ENCODE measurements at places on chromosomes 6 and 20. TPM values are rescaled to one million over a fixed set of nuclear protein-coding genes. Genes with fewer than 3 reads are reported as not detected.
A peak's percentile ranks its signal among the peaks of the same experiment; 100 is the strongest.

DNA sequence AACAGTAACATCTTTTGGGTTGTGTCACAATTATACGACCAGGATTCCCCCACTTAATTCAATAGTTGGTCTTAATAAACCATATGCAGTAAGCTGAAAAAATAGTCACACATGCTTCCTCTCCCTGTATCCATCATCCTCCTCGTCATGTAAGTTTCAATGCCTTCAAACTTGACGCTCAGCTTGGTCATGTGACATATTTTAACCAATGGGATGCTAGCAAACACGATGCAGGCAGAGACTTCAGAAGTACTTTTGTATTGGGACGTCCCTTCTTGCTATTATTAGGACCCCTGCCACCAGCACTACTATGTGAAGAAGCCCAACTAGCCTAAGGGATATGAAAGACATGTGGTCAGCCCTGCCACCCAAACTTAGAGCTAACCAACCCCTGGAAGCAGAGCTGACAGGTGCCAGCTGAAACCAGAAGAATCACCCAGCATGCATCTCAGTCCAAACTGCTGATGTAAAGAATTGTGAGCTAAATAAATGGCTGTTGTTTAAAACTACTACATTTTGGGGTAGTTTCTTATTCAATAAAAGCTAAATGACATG, 49.3 kb downstream of the CGA start:
- no peak for DNase-seq

SLC17A2 gene
- not detected for total RNA-seq

DNA sequence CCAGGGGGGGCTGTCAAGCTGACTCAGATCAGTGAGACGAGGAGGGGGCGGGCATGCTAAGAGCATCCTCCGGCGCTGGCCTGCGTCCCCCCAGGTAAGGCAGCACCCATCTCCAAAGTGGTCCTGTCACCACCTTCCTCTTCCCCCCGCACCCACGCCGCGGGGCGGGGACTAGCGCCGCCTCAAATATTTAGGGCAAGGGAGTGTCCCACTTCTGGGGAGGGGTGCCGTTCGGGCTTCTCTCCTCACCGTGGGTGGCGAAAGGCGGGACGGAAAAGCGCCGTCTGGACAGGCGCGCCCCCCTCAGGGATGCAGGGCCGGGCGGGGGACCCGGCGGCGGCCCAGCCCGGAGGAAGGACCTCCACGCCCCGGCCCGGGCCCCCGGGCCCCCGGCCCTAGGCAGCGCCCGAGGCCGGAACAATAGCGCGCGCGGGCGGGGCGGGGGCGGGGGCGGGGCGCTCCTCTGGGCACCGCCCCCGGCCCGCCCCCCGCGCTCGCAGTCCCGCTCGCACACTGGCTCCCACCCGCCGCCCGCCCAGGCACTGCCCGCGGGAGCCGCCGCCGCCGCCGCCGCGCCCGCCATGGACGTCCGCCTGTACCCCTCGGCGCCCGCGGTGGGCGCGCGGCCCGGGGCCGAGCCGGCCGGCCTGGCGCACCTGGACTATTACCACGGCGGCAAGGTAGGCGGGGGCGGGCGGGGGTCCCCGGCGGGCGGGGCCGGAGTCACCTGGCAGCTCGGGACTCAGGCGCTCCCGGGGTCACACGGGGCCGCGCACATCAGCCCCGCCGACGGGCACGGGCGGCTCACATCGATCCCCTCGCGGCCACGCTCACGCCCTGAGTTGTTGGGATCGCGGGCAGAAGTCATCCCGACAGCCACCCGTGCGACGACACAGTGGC, at the start of gene TOX2:
TOX2 (plus strand) TSS at position 542 of the 900 bp plus-strand sequence; CDS start at position 582, 40 bp downstream.
- no peak for DNase-seq

CTAGE9 gene
- total RNA-seq = not detected

DNA sequence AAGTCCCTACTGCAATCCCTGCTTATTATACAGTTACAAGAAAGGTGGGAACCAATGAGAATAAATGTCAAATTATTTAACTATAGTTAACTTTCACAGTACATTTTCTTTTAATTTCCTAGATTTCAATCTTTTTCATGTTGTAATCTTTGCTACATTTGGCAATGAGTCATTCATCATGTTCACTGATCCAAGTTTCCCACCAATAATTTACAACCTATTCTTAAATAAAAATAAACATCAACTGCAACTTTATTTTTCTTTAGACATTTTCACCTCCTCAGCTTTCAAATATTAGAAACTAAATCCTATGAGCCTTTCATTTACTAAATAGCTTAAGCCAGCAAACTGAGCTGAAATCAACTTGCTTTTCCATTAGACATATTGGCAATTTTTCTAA, 541.3 kb upstream of the BTBD3 start:
- DNase-seq = no peak

TUBB2A gene
- 21.5 TPM for total RNA-seq

TCF21 gene
- 8.2 TPM for total RNA-seq

GRCh38 chr20:50844430-50845100, 49.7 kb downstream of the BCAS4 start:
- DNase-seq = peak; percentile 88

JPH2 gene
- total RNA-seq = 35.2 TPM

TREML2 gene
- total RNA-seq = 0.16 TPM

NOX3 gene
- not detected for total RNA-seq

GRCh38 chr6:147063469-147064031, 140.7 kb upstream of the STXBP5 start:
- DNase-seq = no peak

DNA sequence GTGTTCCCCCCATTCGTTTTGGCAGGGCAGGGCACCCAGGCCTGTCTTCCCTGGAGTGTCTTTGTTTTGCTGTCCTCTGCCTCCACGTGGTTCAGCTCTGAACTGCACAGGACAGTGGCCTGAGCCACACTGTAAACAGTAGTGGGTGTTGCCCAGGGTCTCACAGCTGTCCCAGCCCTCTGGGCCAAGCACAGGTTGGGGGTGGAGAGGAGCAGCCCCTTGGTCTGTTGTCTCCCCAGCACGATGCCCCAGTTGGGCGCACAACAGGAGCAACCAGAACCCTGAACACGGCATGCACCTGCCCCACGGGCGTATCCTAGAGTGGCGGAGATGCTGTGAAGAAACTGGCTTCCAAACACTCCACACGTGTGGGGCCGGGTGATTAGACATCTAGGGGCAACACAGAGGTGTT, 14.4 kb downstream of the CCDC167 start:
- DNase-seq = no peak

DNA sequence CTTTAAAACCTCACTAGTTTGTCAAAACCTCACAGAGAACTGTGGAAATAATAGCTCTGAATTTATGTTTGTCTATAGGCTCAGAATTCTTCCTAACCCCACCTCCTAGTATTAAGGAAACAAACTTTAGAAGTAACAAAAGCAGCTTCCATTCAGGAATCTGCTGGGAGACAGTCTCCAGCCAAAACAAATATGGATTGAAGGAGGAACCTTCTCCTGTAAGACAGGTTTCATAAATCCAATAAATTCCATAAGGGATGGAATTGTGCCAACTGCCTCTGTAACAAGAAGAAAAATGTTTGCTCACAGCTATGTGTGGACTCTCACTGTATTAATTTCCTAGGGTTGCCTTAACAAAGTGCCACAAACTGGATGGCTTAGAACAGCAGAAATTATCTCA, 7.5 kb downstream of the SYCP2 start:
- DNase-seq = no peak

- DNase-seq = no peak
Observed at GRCh38 chr6:132247381-132248159, 153.7 kb downstream of the MOXD1 start.

GRCh38 chr6:119643876-119644275, 294.3 kb upstream of the MAN1A1 start:
- no peak for DNase-seq

- DNase-seq = no peak
Observed at GRCh38 chr6:10479939-10480700, 41.0 kb upstream of the GCNT2 start.

DNA sequence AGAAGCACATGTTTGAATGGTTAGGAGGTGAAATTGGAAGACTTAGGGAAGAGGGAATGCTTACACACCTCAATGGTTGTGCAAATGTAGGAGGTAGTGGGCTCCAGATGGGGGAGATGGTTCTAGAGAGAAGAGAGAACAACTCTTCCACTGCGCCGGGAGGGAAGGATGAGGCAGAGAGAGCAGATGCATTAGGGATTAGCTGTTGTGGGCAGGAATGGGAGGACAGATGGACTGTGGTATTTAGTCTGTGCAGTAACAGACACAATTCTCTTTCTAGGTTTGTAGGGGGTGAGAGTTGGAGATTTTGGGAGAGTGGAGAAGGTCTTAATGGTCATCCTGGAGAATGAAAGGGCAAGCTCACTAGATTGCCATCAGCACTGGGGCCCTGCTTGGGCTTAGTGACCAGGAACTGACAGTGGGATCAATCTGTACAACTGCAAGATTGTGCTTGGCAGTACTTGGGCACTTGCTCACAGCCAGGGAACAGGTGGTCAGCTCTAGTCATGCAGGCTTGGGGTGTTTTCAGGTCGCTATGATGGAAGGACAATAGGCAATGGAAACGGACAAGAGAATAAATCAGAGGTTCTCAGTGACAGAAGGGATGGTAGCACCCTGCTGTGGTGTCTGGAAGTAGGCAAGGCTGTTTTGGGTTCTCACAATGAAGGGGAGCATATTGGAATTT, 182.0 kb upstream of the MYLIP start:
- no peak for DNase-seq

- no peak for DNase-seq
Observed at GRCh38 chr6:62283796-62284411, 2.1 kb downstream of the KHDRBS2 start.

OLIG3 gene
- total RNA-seq = not detected

DNA sequence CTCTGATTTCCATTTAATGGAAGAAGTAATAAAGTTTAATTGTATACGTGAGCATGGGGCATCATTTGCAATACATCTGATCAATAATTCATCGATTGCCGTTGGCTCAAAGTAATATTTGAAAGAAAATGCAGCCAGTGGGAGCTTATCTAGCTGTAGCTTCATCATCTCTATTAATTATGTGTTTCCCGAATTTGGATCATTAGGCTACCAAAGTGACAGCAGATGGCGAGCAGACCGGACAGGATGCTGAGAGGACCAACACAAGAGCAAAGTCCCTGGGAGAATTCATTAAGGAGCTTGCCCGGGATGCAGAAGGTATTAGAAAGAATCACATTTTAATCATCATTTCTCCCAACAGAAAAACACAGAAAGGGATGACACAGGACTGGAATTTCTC, 327.1 kb downstream of the ARHGAP18 start:
- DNase-seq = no peak

DNA sequence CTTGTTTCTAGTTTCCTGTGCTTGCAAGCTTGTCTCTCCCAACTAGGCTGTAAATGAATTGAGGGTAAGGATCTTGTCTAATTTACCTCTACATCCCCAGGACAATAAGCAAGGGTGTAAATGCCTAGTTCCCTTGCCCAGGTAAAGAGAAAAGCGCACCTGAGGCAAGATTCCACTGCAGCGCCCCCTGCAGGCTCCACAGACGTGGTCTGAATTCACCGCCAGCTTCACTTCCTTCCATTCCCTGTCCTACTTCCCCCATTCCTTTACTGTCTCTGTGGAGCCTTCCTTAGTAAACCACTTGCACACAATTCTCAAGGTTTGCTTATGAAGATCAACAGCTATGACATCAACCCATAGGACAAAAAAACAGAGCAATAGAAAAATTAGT, 42.3 kb downstream of the ANKEF1 start:
- DNase-seq = no peak

Data from ureter (tissue), 1 donor.